ENCODE measurements at places on chromosomes 7 and 10.

- DNase-seq, result no peak
Observed at GRCh38 chr7:75979759-75980429, 14.5 kb downstream of the TMEM120A start.

DNA sequence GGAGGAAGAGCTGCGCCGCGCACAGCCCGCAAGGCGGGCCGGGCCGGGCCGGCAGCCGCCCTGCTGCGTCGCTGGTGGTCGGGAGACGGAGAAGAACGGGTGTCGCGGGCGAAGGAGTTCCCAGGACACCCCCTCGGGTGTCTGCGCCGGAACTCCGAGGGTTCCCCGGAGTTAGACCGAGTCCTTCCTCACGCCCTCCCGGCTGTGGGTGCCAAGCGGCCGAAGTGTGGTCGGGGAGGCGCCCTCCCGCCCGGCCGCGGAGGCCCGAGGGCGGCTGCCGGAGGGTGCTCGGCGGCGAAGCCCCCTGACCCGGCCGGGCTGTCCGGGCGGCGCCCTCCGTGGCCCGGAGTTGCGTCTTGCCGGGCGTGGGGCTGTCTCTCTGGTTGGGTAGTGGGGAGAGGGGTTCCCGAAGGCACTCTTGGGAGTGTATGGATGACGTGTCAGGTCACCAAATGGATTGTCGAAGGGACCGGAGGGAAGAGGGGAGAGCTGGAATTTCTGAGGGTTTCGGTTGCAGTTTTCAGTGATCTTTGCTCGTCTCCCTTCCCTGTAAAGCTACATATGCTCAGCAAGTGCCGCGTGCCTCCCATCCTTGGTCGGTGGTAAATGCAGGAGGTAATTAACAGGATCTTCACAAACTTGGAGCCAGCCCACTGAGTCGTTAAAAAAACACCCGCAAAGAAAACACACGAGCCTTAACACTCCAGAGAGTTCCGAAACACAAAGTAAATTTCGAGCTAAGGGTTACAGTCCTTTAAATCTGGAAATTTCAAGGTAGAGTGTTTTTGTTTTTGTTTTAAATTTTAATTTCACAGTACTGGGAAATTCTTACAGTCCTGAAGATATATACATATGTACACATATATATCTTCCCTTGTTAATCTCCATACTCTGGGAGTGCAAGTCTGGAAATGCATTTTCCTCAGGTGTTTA, 871 bp downstream of the ST7 start:
- no peak for DNase-seq

DNA sequence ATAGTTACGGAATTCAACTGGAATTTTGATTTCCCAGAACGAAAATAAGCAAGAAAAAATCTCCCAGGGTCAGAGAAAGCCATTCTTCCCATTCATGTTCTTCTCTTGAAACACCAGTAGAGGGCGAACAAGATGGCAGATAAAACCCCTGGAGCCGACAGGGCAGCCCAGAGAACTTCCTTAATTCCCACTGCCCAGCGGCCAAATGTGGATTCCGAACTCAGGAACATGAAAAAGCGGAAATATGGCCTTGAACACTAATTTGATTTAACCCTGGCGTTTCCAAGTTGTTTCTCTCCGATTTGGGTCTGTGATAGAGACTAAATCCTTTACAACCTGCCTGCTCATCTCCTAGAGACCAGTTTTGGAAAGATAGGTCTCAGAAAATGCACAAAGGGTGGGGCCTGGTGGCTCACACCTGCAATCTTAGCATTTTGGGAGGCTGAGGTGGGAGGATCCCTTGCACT, 100.7 kb upstream of the WAC start:
- no peak for DNase-seq

DNA sequence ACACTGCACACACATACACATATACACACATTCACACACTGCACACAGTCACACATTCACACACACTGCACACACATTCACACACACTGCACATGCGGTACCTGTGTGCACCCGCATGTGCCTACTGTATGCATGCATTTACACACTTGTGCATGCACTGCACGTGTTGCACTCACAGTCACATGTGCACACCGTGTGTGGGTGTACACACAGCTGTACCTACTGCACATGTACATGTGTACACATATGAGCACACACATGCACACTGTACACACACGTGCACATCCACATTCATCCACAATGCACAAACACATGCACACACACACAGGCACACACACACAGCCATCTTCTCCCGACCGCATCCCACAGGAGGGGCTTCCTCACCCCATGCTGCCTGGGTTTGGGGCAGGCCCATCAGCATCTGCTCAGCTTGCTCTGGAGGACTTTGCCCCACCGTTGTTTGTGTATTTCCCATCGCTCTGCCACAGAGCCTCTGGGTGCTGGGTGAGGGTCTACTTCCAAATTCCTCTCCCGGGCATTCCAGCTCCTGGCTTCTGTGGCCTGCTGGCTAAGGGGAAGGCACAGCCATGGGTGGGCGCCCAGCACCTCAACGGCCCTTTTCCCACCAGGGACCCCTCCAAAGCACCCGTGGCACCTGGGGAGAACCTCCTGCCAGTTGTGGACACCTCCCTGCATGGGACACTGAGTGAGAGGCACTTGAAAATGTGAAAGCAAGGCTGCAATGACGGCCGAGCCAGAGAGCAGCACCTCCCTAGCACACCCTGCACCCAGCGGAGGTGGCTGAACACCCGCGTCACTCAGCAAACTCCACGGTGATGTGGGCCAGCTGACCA, 324.3 kb downstream of the PTPRN2 start:
- no peak for DNase-seq

GRCh38 chr10:48807791-48808470, 123.3 kb downstream of the WDFY4 start:
- no peak for DNase-seq

- DNase-seq, result no peak
Observed at GRCh38 chr7:115679976-115680375, 350.6 kb downstream of the TFEC start.

DNA sequence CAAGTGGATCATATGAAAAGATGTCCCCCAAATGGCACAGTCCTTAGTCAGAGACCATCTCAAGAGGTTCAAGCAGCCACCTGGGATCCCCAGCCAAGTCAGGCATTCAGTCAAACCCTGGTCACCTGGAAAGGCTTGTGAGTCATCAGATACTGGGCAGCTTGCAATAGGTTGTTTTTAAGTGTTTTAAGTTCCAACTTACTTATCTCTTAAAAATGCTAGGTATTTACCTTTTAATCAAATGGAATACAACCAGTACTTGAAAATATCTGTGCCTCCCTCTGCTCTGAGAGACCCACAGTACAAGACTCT, 262.2 kb downstream of the WDR11 start:
- no peak for DNase-seq

DNA sequence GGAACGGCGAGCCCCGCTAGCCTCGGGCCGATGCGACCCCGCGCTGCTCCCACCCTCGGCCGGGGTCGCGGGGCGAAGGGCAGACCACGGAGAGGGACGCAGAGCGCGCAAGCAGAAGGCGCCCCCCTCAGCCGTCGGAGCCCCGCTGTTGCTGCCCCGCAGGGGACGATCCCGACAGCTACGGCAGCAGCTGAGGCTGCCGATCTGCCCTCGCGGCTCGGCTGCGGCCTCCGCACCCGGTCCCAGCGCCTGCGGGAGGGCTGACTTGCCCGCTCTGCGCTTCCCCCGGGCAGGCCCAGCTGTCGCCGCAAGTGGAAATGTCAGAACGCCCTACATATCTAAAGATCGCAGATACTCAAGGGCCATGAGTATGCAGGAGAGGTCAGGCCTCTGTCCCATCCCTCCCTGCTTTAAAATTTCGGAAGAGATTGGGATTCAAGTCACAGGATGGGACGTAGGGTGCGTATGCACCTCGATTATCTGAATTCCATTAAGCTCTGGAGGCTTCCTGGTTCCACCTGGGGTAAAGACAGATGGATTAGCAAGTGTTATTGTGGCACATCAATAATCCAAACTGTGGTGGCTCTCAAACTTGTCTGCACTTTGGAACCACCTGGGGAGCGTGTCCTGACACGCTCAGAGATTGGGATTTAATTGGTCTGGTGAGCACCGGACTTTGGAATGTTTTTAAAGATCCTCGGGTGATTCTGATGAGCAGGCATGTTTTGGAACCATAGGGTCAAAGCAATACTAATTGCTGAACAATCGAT, at the start of gene CRPPA:
CRPPA (minus strand) TSS at position 206 of the 770 bp plus-strand sequence. CDS start 216 bp downstream, outside the sequence.
- DNase-seq, result no peak

- DNase-seq, result no peak
Observed at GRCh38 chr10:15238555-15239335, 70.3 kb upstream of the NMT2 start.

GRCh38 chr7:1510780-1511154, 6.6 kb upstream of the INTS1 start:
- no peak for DNase-seq

DNA sequence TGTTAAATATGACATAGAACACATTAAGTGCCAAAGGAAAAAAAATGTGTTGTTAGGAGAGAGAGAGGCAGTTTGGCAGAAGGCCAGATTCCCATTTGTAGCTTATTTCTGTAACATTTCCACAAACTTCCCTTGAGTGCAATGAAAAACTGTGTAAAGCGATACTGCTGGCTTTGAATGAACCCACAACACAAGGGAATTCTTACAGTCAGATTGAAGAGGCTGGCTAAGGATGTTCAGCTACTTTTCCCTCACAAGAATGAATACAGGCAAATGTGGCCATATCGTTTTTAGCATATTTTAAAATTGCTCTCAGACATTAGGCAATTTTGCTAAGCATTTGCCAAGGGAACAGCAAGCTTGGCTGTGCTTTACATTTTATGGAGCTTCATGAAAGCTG, 614.1 kb upstream of the FZD8 start:
- DNase-seq, result no peak

GRCh38 chr7:4460597-4460996, 221.5 kb upstream of the FOXK1 start:
- no peak for DNase-seq

- DNase-seq, result no peak
Observed at GRCh38 chr7:135712182-135712782, 15.7 kb downstream of the SLC13A4 start.

DNA sequence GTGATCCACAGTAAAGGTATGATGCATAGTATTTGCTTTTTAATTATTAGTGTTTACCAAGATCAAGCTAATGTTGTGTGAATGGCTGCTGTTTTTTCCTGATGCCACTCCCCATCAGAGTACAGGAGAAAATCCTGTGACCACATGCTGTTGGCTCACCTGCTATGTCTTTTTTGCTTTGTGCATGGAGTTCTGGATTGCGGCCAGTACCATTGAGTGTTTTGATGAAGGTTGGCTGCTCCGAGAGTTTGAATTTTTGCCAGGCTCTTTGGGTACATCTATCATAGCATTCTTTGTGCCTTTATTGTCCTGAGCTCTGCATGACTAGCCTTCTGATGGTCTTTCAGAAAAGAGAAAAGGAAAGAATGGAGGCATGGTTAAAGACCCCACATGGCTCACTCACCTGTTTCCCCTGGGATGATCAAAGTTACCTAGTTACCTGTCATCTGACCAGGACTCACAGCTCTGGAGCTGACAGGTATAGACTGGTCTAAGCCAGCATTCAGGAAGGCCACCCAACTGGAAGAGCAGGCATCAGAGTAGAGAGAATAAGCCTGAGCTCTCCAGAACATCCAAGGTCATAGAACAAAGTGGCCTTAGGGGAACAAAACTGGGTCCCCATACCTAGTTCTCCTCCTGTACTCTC, 11.8 kb upstream of the SGPL1 start:
- no peak for DNase-seq
